ENCODE measurements at places on chromosomes 3 and 15.

DNA sequence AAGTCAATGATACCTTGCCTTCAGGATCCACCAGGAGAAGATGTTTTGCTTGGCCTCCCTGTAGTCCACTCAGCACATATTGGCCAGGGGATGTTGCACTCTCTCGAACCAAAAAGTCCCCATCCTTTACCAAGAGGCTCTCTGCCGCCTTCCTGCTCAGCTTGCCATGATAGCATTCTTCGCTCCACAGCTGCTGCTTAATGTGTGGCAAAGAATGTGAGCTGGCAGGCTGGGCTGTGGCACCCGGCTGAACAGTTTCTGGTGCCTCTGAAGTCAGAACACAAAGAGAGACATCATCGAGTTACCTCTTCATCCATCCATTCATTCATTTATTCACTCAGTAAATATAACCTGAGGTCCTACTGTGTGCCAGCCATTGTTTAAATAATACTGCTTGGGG, 23.9 kb upstream of the CEP152 start:
- DNase-seq = peak; percentile 33

- no peak for DNase-seq
Measured at GRCh38 chr3:144112437-144112836, 140.8 kb downstream of the DIPK2A start.

- DNase-seq = no peak
Measured at GRCh38 chr15:32698773-32699390, 18.9 kb upstream of the GREM1 start.

DNA sequence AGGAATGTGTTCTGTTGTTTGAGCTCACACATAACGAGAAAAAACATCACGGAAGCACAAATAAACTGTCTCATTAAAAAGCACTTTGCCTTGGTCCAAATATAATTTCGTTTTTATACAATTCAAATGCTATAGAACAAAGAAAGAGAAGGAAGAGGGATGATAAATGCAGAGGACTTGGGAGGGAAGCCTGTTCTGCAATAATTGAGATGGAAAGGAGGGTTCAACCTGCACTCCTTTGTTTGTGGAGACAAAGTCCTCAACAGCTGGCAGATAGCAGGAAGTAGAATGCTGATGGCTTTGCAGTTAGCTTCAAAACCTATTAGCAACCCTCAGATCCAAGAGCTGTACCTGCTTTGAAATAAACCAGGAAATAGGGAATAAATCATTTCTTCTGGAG, 1010.8 kb downstream of the FHIT start:
- DNase-seq = no peak

DNA sequence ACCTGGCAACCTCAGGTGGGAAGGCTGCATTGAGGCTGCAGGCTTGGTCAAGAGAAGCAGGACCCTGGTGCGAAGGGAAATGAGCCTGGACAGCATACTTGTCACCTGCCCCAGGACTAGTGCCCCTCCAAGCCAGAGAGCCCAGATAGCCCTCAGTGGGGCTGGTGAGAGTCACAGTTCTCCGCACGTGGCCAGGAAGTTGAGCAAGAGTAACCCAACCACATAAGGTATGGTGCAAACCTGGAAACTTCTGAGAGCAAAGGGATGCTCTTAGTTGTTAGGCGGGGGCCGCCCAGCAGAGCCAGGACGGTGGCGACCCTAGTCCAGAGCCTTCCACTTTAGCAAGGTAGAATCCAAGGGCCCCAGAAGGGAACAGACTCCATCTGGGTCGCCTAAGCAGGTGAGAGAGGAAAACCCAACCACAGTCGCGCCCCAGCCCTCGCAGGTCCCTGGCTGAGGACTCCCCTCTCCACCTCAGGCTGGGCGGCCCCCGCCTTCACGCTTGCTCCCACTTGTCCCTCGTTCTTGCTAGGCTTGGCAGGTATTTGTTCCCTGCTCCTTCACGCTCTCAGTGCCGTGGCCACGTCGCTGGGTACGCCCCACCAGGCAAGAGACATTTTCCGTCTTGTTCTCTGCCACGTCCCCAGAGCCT, 1.1 kb upstream of the VPS18 start:
- no peak for DNase-seq

DNA sequence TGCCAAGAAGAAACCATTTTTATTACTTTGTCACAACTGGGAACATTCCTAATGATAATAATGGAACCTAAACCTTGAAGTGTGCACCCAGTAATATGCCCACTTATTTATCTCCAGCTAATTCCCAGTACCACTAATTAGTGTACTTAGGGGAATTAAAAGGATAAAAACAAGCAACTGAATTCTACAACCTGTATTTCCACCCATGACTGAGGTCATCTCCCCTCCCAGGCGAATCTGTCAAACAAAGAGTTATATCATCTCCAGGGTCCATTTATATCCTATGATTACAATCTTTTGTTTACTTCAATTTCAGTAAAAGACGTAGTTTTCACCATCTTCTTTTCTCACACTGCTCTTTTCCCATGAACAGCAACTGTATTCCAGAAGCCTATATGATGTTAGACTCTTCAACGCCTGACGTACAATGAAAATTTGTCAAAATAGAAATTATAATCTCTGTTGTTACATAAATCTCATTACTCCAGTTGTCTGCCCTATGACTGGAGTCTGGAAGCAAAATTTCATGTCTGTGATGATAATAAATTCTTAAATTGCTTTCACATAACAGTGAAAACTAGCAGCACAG, 177.6 kb downstream of the GOLIM4 start:
- no peak for DNase-seq

DNA sequence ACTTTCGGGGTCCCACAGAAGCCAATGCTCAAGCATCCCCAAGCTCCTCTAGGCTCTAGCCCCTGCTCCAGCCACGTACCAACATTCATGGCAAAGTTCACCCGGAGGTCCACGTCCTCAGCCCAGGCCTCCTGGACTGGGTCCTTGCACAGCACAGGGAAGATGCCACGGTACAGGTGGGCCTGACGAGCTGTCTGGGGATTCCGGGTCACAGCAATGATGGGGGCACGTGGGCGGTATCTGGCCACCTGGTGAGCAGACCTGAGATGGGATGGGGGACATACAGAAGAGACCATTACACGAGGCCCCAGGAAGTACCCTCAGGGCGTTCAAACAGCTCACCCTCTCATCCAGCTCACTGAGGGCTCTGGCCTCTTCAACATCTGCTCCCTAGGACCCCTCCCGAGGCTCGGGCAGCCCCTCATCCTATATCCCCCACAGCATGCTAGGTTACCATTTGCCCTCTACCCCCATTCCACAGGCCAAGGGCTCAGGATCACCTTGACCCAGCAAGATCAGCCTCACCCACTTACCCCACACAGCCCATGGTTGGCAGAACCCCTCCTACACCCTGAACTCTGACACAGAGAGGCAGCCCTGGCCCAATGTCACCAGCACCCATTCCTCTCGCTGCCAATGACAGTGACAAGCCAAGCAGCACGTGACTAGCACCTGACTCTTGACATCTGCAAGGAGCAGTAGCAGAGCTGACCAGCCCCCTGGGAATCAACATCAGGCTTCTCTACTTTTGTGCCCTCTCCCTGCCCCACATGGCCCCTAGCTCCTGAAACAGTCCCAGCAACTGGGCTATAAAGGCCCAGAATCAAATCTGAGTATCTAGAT, 3.0 kb upstream of the GRAMD2A start:
- no peak for DNase-seq

DNA sequence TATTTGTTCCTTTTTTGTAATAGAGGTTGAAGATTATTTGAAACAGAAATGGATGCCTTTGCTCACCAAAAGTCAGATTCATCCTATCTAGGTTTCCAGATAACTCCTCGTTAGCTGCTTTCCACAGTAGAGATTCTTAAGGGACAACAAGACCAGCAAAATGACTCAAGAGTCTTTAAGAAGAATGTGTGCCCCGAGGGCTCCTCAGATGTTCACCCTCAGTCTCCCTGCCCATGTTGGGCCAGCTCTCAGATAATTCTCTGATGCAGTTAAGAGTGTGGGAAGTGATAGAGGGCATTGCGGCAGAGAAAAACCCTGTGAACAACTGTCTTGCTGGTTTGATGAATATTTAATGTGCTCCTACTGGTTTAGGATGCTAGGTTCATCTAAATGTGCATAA, 251.1 kb downstream of the PTPRG start:
- DNase-seq = no peak

- DNase-seq = no peak
Measured at GRCh38 chr3:165920984-165921383, 83.8 kb upstream of the BCHE start.

GRCh38 chr3:73273341-73273740, 211.9 kb downstream of the EBLN2 start:
- no peak for DNase-seq

DNA sequence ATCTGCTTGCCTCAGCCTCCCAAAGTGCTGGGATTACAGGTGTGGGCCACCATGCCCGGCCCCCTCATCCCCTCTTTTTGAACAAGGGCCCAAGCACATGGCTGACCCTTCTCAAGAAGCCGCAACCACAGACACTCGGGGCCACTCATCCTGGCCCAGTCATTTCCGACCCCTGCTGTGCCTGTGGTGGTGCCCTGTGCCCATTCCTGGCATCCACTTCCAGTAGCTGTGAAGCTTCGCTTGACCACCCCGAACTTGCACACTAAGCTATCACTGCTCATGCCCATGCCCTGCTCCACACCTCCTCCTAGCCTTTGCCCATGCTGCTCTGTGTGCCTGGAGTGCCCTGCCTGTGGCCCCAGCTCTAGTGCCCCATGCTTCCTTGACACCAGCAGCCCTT, 8.3 kb downstream of the TMEM44 start:
- DNase-seq = no peak

DNA sequence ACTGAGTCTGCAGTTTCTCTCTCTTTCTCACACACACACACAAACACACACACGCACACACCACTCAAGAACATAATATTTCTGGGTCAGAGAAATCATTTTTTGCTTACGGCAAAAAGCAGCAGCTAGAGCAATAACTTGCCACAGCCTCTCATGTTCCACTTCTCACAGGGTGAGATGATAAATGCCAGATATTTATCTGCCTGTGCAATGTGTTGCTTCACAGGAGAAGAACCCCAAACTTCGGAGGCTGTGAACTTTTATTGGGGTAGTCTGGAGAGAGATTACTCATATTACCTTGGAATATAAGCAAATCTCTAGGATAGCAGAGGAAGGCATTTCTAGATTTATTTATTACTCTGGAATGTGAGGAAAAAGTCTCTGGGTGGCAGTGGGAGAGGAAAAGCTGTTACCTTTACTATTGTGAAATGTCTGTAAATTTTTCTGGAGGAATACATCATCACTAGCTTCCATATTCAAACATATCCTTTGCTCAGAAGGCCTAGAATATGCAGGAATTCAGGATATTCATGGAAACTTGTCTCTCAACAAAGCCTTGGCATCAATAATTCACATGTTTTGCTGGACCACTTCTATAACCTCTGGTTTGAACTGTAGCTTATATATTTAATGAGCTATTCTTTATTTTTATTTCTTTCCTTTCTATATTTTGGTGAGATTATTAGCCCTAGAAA, 369.2 kb downstream of the NSUN3 start:
- DNase-seq = no peak

GRCh38 chr3:133712017-133712416, 34.2 kb upstream of the TF start:
- no peak for DNase-seq

DNA sequence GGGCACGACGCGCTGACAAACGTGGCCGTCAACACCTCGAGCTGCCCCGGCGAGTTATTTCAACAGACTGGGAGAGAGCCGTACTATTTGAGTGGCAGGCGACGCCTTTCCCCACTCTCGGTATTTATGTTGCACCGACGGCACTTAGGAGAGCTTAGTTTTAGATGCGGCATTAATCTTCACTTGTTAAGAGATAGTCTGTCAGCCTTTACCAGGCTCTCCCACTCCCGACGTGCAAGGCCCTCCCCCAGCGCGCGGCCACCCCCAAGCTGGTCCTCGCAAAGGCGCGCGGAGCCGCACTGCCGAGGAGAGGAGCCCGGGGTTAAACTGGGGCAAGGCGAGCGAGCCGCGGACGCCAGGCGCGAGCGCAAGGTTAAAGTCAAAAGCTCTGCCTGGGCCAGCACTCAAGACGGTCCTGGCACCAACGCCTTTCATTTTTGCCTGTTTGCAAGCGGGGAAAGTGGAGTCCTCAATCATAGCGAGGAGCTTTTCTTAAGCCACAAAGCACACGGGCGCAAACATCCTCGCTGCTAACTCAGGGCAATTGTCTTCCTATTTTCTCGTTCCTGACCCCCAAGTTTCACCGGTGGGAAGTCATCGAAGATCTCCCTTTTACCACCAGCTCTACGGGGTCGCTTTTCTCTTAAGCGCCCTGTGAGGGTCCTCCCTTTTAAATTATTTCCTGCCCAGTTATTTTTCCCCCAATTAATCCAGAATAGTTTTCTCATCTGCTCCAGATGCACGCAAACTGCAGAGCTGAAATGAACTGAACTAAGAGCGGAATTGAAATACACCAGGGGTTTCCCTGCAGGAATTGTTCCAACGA, 86.6 kb downstream of the NR2F2 start:
- DNase-seq = no peak

GRCh38 chr15:99155961-99156443, 51.1 kb downstream of the SYNM start:
- no peak for DNase-seq

- no peak for DNase-seq
Measured at GRCh38 chr3:196949750-196950149, 7.4 kb upstream of the NCBP2 start.

- DNase-seq = peak; percentile 29
Measured at GRCh38 chr3:62277450-62277849, 95.9 kb downstream of the FEZF2 start.

DNA sequence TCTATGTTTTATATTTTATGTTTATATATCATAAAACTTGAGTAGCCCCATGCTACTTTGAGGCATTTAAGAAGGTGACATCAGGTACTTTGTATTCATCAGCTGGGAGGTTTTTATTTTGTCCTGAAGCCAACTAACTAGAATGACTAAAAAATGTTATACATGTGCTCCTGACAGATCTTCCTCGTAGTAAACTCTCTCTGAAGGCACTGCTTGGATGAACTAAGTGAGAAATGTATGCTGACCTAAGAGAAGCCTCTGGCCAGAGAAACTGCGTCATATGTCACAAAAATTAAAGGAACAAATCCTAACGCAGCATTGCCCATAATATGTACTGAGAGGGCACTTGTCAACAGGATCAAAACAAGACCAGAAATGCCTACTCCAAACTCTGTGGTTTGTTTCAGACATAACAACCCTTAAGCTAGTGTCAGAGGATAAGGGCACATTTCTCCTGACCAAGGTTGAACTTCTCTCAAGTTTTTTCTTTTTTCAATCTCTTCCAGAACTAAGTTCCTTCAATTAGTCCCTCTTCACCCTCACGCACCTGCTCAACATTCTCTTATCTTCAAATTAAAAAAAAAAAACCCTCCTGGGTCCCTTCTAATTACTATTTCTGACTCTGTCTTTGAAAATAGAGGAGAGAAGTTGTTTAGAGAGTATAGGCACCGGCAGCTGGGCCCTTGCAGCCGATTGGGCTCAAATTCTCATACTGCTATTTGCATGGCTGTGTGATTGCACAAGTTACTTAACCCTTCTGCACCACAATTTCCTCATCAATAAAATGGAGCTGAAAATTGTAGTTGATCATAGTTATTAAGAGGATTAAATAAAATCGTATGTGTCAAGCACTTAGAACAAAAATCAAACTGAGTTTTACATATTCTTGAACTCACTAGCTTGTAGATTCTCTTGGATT, 159.0 kb downstream of the FRMD5 start:
- no peak for DNase-seq

- DNase-seq = peak; percentile 63
Measured at GRCh38 chr3:41960826-41961750, 815 bp downstream of the ULK4 start.

Measured in femur (tissue), 1 donor.